Left kidney (tissue), 8 donors: ENCODE measurements at places on chromosomes 3 and 15. TPM values are rescaled to one million over a fixed set of nuclear protein-coding genes. Genes with fewer than 3 reads are reported as not detected.

Gene TRIM59
- 25.9 TPM for polyA plus RNA-seq

Gene SIDT1
- 3.8 TPM for polyA plus RNA-seq

Gene TMEM212
- polyA plus RNA-seq: 0.32 TPM

Gene CRYGS
- 11.6 TPM for polyA plus RNA-seq

Gene IL17RD
- polyA plus RNA-seq: 66.6 TPM

Gene CDC25A
- 14.1 TPM for polyA plus RNA-seq

Gene SOX2
- polyA plus RNA-seq: 0.30 TPM

Gene KLF15
- polyA plus RNA-seq: 11.3 TPM

Gene CHRM5
- 0.35 TPM for polyA plus RNA-seq

Gene NTRK3
- 13.7 TPM for polyA plus RNA-seq

Gene GRK7
- polyA plus RNA-seq: 0.18 TPM

Gene SI
- not detected for polyA plus RNA-seq

Gene TMC3
- 0.17 TPM for polyA plus RNA-seq

DNA sequence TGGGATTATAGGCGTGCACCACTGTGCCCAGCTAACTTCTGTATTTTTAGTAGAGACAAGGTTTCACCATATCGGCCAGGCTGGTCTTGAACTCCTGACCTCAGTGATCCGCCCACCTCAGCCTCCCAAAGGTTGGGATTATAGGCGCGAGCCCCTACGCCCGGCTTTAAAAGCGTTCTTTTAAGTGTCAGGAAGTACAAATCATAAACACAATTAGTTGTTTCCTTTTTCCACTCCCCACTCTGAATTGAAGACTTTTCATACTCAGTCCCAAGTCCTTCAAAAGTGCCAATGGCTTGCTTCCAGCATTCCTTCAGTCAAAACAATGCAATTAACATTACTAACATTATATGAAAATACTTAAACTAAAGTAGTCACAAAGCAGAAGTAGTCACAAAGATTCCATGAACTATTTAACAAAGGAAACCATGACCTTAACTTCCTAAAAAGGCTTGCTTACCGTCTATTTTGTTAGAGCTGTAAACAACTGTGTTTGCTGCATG is 8.1 kb downstream of the WDR82 start:
- DNase-seq: no peak

DNA sequence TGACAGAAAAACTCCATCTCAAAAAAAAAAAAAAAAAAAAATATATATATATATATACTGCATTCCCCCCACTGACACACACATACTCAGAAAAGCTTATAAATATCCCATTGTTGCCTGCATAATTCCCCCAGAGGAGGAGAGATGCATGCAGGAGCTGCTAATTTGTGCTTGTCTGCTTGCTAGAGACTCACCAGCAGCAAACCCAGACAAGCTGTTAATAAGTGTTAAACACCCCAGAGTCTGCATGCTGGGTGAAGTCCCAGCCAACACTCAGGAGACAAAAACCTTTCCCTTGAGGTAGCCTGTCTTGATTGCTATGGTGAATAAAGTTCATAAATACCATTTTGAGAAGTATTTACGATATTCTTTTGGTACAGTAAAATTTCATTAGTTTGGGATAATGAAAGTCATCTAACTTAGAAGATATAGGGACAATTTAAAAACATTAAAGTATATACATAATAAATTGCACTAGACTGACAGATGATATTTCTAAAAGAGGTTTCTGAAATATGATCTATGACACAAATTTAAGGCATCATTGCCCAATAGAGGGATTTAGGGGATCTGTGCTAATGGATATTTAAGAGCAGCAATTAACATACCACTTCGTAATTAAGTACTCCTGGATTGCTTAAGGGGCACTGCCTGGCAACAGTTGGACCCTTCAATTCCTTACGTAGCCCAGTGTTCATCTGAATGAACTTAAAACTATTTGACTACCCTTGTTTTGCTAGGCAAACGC is 400.0 kb upstream of the C2CD4B start:
- DNase-seq: no peak

DNA sequence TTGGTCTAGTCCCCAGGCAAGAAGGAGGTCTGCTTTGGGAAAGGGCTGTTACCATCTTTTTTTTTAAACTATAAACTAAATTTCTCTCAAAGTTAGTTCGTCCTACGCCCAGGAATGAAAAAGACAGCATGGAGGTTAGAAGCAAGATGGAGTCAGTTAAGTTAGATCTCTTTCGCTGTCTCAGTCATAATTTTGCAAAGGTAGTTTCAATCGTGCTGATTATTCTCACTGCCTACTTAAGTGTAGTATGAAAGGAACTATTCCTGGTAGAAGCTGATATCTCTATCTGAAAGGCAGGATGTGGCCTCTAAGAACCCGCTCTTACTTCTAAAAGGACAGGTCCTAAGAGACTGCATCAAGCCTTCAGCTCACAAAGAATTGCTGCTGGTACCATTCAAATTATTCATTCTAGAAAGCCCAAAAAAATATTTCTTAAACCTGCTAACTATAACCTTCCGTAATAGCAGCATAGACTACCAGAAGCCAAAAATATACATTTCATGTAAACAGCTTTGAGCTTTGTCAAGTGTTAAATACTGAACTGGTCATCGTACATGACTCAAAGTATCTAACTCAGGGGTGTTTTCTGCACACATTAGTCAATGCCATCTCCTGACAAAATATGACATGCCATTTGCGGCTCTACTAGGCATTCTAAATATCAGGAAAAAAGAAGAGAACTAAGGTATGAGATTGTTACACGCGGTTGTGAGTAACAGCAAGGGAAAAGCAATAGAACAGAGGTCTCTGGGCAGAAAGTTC is 96.0 kb upstream of the CCDC80 start:
- no peak for DNase-seq

DNA sequence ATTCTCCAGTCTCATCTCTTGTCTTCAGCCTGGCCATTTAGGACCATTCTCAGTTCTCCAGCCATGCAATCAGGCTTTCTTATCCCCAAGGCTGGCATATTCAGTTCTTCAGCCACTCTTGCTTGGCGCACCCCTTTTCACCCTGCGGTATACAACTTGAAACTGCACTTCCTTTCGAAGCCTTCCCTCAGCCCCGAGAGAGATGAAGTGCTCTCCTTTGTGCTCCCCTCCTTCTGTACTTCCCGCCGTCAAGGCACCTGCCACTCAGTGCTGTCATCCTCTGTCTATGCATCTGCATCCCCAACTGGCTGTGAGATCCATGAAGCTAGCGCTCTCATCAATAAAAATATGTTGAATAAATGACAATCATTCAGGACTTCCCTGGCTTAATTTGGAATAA is 45.7 kb downstream of the MORC1 start:
- DNase-seq: no peak

- DNase-seq: no peak
Measured at GRCh38 chr3:50128001-50128400, 27.1 kb upstream of the SEMA3F start.

DNA sequence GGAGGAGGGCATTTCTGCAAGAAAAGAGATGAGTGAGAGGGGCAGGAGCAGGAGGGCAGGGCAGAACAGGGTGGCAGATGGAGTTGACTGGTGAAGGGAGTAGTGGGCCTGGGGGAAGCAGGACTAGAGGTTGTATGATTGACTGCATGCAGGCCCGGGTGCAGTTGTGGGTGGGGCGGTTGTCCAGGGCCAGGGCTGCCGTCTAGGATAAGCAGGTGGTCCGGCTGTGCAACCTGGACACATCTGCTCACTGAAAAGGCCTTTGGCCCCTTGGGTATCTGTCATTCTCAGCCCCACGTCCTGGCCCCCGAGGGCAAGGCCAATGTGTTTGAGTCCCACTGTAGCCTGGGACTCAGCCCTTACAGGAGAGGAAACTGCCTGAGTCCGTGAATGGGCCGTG is 25.4 kb downstream of the ALS2CL start:
- DNase-seq: no peak

- DNase-seq: no peak
Measured at GRCh38 chr3:151204530-151205402, 1.8 kb upstream of the GPR171 start.

DNA sequence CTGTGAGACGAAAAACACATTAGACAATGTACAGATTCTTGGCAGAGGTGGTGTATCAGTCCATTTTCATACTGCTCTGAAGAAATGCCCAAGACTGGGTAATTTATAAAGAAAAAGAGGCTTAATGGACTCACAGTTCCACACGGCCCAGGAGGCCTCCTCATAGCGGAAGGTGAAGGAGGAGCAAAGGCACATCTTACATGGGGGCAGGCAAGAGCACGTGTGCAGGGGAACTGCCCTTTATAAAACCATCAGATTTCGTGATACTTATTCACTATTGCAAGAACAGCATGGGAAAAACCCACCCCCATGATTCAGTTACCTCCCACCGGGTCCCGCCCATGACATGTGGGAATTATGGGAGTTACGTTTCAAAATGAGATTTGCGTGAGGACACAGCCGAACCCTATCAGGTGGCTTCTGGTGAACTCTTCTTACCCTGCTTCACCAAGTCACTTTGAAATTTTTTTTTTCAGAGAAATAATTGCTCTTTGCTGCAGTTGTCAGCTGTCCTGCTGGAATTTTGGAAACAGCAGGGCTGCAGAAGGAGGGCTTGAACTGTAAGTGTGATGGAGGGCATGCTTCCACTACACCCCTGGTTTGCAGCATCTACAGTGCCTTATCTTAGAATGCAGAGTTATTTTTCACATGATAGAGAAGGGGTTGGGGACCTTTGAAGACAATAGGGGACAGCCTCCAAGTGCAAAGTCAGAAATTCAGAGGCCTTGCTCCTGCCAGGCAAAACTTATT is 2.9 kb upstream of the IGF2BP2 start:
- DNase-seq: no peak

GRCh38 chr15:68603951-68604350 is 25.2 kb downstream of the CORO2B start:
- no peak for DNase-seq

DNA sequence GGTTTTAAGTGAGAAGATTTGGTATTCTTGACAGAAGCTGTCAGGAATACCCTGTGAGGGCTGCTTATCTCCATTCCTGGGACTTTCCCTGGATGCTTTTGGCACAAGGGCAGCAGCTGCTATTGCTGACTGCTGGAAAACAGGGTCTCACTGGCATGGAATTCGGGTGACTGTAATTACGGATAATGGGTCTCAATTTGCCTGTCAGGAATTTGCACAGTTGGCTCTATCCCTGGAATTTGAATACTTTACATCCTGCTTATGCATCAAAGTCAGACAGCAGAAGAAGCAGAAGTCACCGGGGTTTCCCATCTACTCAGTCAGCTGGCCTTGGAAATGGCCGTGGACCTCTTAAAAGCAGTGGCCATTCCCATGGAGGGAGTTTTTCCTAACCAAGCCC is 25.9 kb upstream of the AKAP13 start:
- DNase-seq: no peak

GRCh38 chr3:22495791-22496190 is 707.3 kb upstream of the UBE2E2 start:
- DNase-seq: no peak

DNA sequence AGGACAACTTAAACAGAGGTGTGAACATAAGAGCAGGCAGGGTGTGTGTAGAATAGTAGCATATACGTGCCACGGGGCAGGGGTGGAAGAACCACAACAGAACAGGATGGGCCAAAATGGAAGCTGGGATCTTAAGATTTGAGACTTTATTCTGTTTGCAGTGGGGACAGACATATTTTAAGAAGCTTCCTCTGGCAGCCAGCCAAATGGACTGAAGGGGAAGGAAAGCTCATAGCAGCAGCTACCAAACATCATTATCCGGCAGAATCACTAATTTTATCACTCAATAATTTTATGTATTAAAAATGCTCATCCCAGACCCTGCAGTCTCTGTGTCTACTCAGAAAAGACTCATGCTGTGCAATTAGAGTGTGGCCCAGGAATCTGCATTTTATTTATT is 130.9 kb upstream of the CTDSPL start:
- no peak for DNase-seq

GRCh38 chr15:101480613-101481380 is 8.7 kb downstream of the PCSK6 start:
- no peak for DNase-seq

- DNase-seq: no peak
Measured at GRCh38 chr15:76885212-76885611, 19.9 kb downstream of the SCAPER start.

GRCh38 chr3:42515391-42515916 is 13.0 kb downstream of the VIPR1 start:
- DNase-seq: no peak

- no peak for DNase-seq
Measured at GRCh38 chr15:29759596-29759995, 62.7 kb downstream of the TJP1 start.

DNA sequence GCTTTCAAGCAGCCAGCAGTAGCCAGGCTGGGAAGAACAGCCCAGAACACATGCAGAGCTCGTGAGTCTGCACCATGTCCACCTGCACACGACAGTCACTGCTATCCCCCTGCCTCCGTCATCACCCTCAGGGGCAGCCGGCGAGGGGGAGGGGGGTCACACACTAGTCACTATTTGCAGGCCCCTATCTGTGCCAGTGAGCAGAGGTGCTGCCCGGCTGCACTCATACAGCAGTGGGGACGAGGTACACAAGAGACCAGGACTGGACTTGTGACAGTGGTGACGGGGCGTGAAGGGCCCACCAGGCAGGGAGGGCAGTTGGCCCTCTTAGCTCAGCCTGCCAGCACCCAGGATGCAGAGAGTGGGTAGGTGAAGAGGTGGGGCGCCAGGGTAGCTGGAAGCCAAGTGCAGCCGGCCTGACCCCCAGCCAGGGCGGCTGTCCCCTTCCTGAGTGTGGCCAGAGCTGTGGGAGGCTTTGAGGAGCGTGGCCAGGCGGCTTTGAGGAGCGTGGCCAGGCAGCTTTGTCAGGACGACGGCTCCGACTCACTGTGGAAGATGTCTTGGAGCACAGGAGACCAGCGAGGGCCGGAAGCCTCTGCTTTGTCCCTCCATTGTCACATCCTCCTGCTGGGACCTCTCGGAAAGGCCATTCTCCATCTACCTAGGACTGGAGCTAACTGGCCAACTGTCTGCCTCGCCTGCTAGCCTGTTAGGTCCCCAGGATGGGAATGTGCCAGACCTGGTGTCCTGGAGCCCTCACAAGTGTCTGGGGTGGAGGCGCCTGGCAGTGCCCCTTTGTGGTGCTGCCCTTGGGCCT is 52.1 kb upstream of the FGD5 start:
- no peak for DNase-seq

- no peak for DNase-seq
Measured at GRCh38 chr15:40436892-40437751, 3.6 kb upstream of the BAHD1 start.

GRCh38 chr3:193593668-193594030 is 641 bp downstream of the OPA1 start:
- no peak for DNase-seq

DNA sequence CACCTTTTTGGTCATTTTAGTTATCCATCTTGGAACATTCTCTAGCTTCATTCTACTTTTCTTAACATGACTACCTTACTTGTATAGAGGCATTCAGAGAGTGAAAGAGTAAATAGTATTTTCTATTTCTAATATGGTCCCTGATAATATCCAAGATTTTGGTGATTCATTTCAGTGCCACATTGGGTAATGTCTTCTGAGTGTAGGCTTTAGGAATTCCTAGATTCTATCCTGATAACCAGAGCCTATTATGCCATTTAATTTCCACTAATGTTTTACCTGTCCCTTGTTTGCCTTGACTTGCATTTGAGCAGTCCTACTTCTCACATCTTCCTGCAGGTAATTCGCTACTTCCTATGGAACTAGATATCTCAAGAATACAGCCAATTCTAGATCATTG is 21.8 kb downstream of the ADGRG7 start:
- no peak for DNase-seq
